ENCODE measurements at places on chromosomes 7 and 10.

- no peak for DNase-seq
Observed at GRCh38 chr10:111360260-111360925, 283.6 kb downstream of the ADRA2A start.

- no peak for DNase-seq
Observed at GRCh38 chr7:87426160-87426559, 49.3 kb downstream of the ABCB4 start.

DNA sequence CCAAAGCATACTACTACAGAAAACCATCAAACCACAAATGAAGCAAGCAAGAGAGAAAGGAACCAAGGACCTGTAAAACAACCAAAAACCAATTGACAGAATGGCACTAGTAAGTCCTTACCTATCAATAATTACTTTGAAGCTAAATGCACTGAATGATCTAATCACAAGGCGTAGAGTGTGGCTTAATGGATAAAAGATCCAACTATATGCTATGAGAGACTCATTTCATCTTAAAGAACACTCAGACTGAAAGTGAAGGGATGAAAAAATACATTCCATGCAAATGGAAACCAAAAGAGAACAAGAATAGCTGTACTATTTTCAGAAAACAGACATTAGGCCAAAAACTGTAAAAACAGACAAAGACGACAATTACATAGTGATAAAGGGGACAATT is 70.7 kb downstream of the CRPPA start:
- DNase-seq, result no peak

GRCh38 chr10:110676016-110676415 is 31.9 kb downstream of the RBM20 start:
- DNase-seq, result no peak

- DNase-seq, result no peak
Observed at GRCh38 chr7:27868131-27868550, 128.2 kb downstream of the TAX1BP1 start.

Data from right renal cortex interstitium (tissue), 3 donors.